ENCODE measurements at places on chromosomes 5 and 9.

- DNase-seq: no peak
Observed at GRCh38 chr9:72790989-72791388, 161.9 kb downstream of the ALDH1A1 start.

DNA sequence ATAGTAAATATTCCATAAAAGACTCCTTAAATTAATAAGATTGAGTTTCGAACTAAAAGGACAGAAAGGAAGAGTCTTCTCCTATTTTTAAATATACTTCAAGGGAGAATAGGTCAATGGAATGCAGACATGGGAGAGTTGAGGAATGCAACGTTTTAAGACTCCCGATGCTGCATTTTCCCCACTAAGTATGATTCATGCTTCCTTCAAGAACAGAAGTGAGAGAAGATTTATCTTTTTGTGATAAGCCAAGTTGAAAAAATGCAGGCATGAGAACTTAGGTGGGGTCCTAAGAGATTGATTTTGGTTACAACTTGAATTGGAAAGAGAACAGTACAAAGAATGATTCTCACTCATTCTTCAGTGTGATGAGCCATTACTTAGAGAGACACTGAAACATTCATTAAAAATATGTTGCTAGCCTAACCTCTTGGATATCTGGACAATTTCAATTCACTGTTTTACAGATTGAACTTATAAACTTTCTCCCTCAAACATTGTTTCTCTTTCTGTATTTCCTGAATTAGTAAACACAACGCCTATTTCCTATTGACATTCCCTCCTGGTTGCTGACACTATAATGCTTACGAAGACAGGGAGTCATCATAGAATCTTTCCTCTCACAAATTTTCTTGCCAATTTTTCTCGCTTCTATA, 1666.1 kb upstream of the WWC1 start:
- DNase-seq: no peak

DNA sequence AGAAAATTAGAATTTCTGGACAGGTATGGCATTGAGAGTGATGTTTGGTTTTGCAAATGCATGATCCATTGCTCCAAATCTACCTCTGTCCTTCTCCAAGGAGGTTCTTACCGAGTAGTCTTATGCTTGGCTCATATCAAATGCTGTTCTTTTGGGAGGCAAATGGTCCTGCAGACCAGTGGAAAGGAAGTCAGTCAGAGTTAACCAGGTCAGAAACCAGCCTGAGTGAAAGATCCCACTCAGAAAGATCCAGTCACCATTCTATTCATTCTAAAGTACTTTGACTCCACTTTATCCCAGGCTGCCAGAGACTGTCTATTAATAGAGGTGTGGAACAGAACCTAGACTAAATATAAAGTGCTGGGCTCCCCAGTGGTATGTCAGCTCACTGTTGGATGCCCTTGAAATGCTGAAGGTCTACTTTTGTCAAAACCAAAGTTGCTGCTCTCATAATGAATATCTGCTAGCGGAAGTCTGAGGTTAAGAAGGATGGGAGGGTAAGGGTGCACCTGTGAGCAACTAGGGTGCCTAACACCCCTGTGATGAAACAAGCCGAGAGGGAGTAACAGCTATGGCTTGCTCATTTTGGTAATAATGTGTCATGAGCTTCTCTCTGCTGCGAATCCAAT, 302.2 kb downstream of the ZNF608 start:
- DNase-seq: no peak

- DNase-seq: no peak
Observed at GRCh38 chr5:76590027-76590426, 33.2 kb downstream of the F2RL2 start.

- no peak for DNase-seq
Observed at GRCh38 chr9:129853614-129854013, 18.4 kb downstream of the USP20 start.

DNA sequence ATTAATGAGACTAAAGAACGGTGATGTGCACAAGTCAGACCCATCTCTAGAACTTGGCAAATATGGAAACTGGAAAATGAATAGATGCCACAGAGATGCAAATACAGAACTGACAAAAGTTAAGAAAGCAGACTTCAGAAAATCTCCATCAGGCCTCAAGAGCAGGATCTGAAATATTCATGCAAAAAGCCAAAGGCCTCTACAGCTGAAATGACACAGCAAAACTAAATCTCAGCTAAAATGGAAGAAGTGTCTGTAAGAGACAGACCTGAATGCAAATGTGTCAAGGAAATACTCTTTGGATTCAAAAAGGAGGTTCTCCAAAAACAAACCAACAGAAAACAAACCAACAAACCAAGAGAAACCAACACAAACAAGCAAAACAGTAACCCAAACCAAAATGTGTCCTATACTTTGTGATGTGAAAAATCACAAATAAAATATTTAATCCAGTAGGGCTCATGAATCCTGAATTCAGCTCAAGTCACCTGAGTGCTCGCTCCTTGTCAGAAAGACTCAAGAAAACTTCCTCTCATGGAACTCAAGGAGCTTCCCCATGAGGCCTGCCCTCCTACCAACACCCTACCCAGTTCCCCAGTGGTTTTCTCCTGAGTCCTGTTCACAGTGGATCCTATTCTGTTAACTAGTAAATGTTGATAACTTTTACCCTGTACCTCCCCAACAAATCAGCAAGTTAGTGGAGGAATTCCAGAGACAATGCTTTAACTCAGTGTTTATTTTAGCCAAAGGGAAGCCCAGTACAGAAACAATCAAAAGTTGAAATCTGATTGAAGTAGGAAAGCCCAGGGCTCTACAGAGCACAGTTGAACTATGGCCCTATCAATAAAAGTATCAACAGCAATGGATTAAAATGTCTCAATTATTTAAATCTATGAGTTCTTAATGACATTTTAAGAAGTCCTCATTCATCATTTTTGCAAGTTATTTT, 14.6 kb downstream of the MRPS27 start:
- DNase-seq: no peak

DNA sequence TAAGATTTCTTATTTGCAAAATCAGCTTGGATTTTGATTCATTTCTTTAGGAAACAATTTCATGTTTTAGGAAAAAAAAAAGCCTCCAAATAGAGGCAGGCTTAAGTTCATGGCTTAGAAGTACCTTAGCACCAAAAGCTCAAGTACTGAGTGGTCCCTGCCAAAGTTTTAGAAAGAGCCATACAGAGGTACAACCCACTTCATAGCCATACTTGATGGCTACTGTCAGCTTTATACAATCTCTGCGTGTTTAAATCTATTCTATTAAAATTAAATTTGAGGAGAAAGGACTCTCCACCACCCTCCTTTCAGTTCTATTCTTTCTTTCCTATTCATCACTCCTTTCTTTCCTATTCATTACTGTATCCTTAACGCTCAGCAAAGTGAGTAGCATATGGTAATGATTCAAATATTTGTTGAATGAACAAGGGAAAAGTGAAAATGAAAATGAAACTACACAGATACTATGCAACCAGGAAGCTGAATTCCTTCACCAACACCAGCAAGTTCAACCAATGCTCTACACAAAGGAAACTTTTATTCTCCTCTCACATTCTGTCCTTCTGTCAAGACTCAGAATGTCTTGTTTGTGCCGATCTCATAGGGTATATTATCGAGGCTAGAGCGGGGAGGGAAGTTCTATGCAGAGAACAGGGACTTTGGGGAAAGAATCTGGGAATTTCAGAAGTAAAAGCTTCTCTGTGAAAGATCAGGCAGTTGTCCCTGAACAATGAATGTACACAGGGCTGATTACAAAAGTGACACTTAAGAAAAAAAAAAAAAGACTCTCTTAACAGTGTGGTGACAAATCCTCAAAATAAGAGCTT, 138.6 kb upstream of the SPEF2 start:
- DNase-seq: no peak

- no peak for DNase-seq
Observed at GRCh38 chr9:133794016-133794760, 56.0 kb upstream of the SARDH start.

DNA sequence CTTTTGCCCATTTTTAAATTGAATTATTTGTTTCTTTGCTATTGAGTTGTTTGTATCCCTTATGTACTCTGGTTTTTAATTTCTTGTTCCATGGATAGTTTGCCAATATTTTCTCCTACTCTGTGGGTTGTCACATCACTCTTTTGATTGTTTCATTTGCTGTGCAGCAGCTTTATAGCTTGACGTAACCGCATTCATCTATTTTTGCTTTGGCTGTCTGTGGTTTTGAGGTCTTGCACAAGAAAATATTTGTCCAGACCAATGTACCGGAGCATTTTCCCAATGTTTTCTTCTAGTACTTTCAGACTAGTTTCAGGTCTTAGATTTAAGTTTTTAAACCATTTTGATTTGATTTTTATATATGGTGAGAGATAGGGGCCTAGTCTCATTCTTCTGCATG, 36.2 kb upstream of the ZNF366 start:
- DNase-seq: no peak

Data from stimulated activated CD4-positive, alpha-beta T cell treated with anti-CD3 and anti-CD28 coated beads, Interleukin-1b, Interleukin-23, amount 100 ng/mL, for 1 hour (primary cell).